Glomerular endothelial cell (primary cell): ENCODE measurements at places on chromosomes 2 and 18. TPM values are rescaled to one million over a fixed set of nuclear protein-coding genes. Genes with fewer than 3 reads are reported as not detected.

STPG4 gene
- not detected in 2 replicates for total RNA-seq

CHRND gene
- total RNA-seq: not detected in 2 replicates

LINC00305 gene
- 2.6 TPM in 1 of 2 replicates, not detected in the other for total RNA-seq

SLC9A2 gene
- 0.06 TPM in 1 of 2 replicates, not detected in the other for total RNA-seq

RAX gene
- not detected in 2 replicates for total RNA-seq

CNTNAP5 gene
- total RNA-seq: not detected in 2 replicates

SOWAHC gene
- 5.3 and 5.7 TPM in 2 replicates for total RNA-seq

FAM237A gene
- total RNA-seq: not detected in 2 replicates

GCG gene
- total RNA-seq: not detected in 2 replicates

IL36G gene
- not detected in 2 replicates for total RNA-seq

CABYR gene
- total RNA-seq: 3.0 and 6.0 TPM in 2 replicates

NR4A2 gene
- 0.58 and 0.68 TPM in 2 replicates for total RNA-seq

COL6A3 gene
- 59.2 and 244 TPM in 2 replicates for total RNA-seq

G6PC2 gene
- total RNA-seq: not detected in 2 replicates

ASPRV1 gene
- 0.64 and 0.82 TPM in 2 replicates for total RNA-seq

ZNF512 gene
- total RNA-seq: 18.8 and 24.9 TPM in 2 replicates

LYPD6 gene
- total RNA-seq: 1.1 and 1.5 TPM in 2 replicates

C1D gene
- 11.8 and 27.0 TPM in 2 replicates for total RNA-seq

ZBTB7C gene
- total RNA-seq: 0.06 and 0.34 TPM in 2 replicates

VSNL1 gene
- not detected in 2 replicates for total RNA-seq

PDCL3 gene
- 15.1 and 24.5 TPM in 2 replicates for total RNA-seq

MC2R gene
- not detected in 2 replicates for total RNA-seq

GYPC gene
- total RNA-seq: 308 and 393 TPM in 2 replicates

OXER1 gene
- total RNA-seq: not detected in 2 replicates

MRPL30 gene
- total RNA-seq: 37.2 and 39.7 TPM in 2 replicates

GALNT5 gene
- 0.48 and 2.6 TPM in 2 replicates for total RNA-seq

ANKRD29 gene
- total RNA-seq: 0.24 and 0.58 TPM in 2 replicates

BCL2 gene
- 2.2 and 6.0 TPM in 2 replicates for total RNA-seq

NT5C1B gene
- total RNA-seq: not detected in 2 replicates

SLC9A4 gene
- total RNA-seq: not detected in 2 replicates

MAIP1 gene
- 13.7 and 27.1 TPM in 2 replicates for total RNA-seq

INPP1 gene
- total RNA-seq: 15.5 and 19.1 TPM in 2 replicates
